ENCODE measurements at places on chromosomes 11 and 22. TPM values are rescaled to one million over a fixed set of nuclear protein-coding genes. Genes with fewer than 3 reads are reported as not detected.
A peak's percentile ranks its signal among the peaks of the same experiment; 100 is the strongest.

DNA sequence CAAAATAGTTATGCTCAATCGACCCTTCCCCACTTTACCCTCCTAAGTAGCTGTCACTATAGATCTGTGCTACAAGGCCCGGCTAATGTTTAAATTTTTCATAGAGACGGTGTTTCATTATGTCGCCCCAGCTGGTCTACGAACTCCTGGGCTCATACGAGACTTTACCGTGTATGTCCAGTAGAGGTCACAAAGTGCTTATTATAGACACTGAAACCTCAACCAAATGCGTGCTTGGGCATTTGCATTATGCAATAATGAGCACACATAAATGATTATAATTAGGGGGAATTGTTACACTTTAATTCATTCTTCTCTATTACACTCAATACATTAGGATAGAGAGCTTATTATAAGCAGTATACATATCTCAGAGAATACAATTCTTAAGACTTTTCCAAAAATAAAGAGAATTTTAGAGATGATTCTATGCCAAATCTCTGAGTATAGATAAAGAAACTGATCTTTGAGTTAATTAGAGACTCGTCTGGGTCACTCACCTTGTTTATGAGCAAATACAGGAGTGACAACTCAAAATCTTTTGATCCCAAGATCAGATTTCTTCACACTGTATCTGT, 12.5 kb upstream of the MRPL16 start:
- H3K4me1 ChIP-seq, result no peaks in the 10 kb centered on the region
- no peaks in the 10 kb centered on the region for H3K36me3 ChIP-seq
- no peak overlapping the region for H3K27ac ChIP-seq
- DNase-seq, result no peak

DNA sequence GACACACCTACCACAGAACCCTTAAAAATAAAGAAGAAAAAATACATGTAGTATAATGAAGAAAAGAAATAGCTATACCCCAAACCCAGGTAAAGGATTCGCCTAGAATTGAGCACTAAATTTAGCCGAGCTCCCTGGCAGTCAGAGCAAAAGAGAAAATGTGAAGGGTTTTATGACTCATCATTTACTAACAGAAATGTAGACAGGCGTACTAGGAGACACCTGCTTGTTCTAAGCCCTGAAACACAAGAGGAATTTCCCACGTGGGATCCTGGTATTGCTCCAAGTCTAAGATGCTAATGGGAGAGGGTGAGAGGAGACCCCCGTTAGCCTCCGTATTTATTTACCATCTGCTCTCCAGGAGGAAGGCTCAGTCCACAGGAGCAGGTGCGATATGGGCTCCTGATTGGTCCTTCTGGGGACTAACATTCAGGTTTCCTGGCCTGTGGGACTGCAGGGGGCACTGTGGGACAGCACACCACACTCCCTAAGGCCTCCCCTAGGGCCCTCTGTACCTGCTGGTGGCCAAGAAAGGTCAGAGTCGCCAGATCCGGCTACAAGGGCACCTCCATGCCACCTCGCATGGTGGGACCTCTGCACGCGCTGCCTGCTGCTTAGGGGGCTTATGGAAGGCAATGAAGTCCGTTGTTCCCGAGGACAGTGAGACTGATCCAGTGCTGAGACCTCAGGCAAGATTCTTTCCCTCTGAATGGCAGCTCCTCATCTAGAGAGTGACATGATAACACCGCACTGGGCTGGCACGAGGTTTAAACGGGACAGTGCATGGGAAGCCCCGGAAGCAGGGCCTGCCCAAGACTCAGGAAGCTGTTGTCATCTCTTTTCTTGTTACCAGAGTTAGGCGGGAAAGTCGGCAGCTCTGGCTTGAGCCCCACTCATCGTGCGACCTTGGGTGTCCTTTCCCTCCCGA, 25.8 kb downstream of the KCNC1 start:
- DNase-seq, result no peak
- H3K27me3 ChIP-seq, result no peaks in the 10 kb centered on the region
- H3K4me1 ChIP-seq, result no peaks in the 10 kb centered on the region
- H3K4me3 ChIP-seq, result no peak overlapping the region
- no peaks in the 10 kb centered on the region for H3K36me3 ChIP-seq

GRCh38 chr22:25362215-25362882, 142.9 kb downstream of the CRYBB2 start:
- H3K4me1 ChIP-seq, result no peaks in the 10 kb centered on the region
- no peak overlapping the region for H3K27ac ChIP-seq
- H3K4me3 ChIP-seq, result no peak overlapping the region
- no peaks in the 10 kb centered on the region for H3K27me3 ChIP-seq
- no peaks in the 10 kb centered on the region for H3K36me3 ChIP-seq

GRCh38 chr11:79220171-79220570, 220.7 kb downstream of the TENM4 start:
- H3K4me1 ChIP-seq, result no peaks in the 10 kb centered on the region
- no peaks in the 10 kb centered on the region for H3K36me3 ChIP-seq
- H3K27ac ChIP-seq, result no peak overlapping the region
- no peaks in the 10 kb centered on the region for H3K27me3 ChIP-seq
- no peak overlapping the region for H3K4me3 ChIP-seq

DNA sequence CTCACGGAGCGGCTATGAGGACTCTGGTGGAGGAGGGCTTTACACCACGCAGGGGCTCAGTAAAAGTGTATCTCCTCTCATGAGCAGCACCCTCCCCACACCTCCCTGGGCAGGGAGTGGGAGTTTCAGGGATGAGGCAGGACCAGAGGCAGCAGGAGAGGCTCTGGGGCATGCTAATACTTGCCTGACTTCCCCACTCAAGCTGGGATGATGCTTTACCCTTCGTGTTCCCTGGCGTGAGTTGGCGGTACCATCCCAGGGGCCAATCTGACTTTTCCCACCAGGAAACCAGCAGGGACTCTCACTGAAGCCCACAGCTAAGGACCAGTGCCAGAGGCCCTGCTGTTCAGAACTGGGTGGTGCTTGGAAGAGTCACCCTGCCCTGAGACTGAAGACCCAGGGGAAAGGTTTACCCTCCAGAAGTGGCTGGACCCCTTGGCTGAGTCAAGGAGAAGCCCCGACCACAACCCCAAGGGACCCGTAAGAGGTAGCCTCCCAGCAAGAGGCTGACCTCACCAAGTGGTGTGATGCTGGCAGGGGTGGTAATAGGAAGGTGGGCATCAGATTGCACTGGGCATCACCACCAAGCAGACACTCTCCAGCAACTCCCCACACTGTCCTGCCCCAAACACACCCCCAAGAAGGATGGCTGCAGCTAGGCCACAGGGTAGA, 65.6 kb downstream of the THAP12 start:
- H3K27ac ChIP-seq, result no peak overlapping the region
- H3K4me3 ChIP-seq, result no peak overlapping the region
- H3K36me3 ChIP-seq, result no peaks in the 10 kb centered on the region
- DNase-seq, result no peak
- H3K27me3 ChIP-seq, result no peaks in the 10 kb centered on the region

GRCh38 chr22:27937453-27937852, 18.4 kb upstream of the PITPNB start:
- no peaks in the 10 kb centered on the region for H3K36me3 ChIP-seq
- H3K27me3 ChIP-seq, result no peaks in the 10 kb centered on the region
- DNase-seq, result no peak
- no peak overlapping the region for H3K4me3 ChIP-seq
- no peak overlapping the region for H3K27ac ChIP-seq
- H3K4me1 ChIP-seq, result no peaks in the 10 kb centered on the region

GRCh38 chr11:102313238-102313940, 3.9 kb upstream of the BIRC3 start:
- H3K27me3 ChIP-seq, result no peaks in the 10 kb centered on the region
- H3K4me3 ChIP-seq, result peak overlapping the region; percentile 54
- peak overlapping the region; percentile 93 for H3K27ac ChIP-seq
- peaks cover 4% of the 10 kb centered on the region for H3K4me1 ChIP-seq

DNA sequence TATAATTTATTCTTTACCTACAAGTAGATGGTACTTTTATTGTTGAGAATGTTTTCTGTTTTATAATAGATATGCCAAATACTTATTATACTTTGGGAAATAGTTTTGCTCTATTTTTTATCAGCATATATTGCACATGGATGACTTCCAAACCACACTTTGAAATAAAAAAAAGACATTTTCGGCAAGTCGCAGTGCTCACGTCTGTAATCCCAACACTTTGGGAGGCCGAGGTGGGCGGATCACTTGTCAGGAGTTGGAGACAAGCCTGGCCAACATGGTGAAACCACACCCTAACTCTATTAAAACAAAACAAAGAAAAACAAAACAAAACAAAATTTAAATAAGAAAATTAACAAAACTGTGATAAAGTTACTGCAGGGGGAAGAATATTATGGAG, 983.9 kb upstream of the CNTN5 start:
- H3K36me3 ChIP-seq, result no peaks in the 10 kb centered on the region
- H3K4me3 ChIP-seq, result no peak overlapping the region
- DNase-seq, result no peak
- no peaks in the 10 kb centered on the region for H3K27me3 ChIP-seq
- no peaks in the 10 kb centered on the region for H3K4me1 ChIP-seq

GLYAT gene
- not detected for total RNA-seq

DNA sequence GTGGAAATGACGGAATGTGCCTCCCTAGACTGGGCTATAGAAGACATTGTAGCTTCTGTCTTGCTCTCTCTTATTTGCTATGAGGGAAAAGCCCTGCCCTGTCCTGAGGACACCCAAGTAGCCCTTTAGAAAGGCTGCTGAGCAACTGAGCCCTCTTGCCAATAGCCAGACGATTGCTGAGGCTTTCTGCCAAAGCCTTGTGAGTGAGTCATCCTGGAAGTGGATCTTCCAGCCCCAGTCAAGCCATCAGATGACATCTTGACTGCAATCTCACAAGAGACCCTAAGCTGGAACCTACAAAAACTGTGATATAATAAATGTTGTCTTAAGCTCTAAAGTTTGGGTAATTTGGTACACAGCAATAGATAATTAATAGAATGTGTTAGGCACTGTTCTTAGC, 3.9 kb upstream of the TRAF6 start:
- no peaks in the 10 kb centered on the region for H3K4me1 ChIP-seq
- DNase-seq, result no peak
- H3K4me3 ChIP-seq, result no peak overlapping the region
- H3K36me3 ChIP-seq, result no peaks in the 10 kb centered on the region
- H3K27me3 ChIP-seq, result no peaks in the 10 kb centered on the region

SCGB2A2 gene
- total RNA-seq, result not detected

GRCh38 chr11:100719362-100719761, 32.3 kb downstream of the ARHGAP42 start:
- no peaks in the 10 kb centered on the region for H3K36me3 ChIP-seq
- no peak overlapping the region for H3K27ac ChIP-seq
- H3K4me1 ChIP-seq, result no peaks in the 10 kb centered on the region
- no peak overlapping the region for H3K4me3 ChIP-seq

SLC5A1 gene
- total RNA-seq, result not detected

DNA sequence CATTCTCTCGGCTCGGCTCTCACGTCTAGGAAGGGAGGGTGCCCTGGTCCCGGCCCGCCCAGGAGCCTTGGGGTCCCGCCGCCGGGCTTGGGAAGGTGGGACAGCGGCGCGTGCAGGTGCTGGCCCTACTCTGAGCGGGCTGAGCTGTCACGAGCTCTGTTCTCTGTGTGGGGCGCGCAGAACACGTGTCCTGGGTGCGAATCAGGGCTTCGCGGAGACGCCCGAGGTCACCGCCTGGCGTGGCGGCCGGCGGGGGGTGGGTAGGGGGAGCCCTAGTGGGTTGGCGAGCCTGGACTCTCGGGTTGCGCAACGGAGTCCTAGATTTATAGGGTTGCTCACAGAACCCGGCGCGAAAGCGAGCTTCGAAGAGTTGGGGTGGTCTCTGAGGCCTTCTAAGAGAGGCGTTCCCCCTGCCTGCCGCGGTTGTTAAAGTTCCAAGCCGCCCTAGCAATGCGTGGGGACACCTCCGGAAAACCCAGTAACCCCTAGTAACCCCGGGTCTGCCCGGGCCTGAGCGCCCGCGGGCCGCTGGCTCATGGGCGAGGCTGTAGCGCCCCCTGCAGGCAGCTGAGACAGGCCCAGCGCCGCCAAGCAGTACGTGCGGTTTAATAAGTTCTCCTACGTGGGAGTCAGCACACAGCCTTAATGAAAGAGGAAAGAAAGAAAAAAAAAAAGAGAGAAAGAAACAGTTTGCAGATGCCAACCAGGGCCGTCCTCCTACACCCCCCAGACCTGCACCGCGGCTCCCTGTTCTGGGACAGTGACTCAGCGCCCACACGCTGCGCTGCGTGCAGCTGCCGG, 2.7 kb downstream of the ADM start:
- H3K4me1 ChIP-seq, result no peaks in the 10 kb centered on the region
- H3K36me3 ChIP-seq, result no peaks in the 10 kb centered on the region
- peak; percentile 94 for DNase-seq
- no peak overlapping the region for H3K27ac ChIP-seq
- H3K27me3 ChIP-seq, result no peaks in the 10 kb centered on the region

CDCA5 gene
- 0.81 TPM for total RNA-seq

SLC1A2 gene
- 1.5 TPM for total RNA-seq

ACAT1 gene
- total RNA-seq, result 70.5 TPM

GRCh38 chr22:42016111-42016510, 17.5 kb downstream of the WBP2NL start:
- H3K27ac ChIP-seq, result no peak overlapping the region
- H3K27me3 ChIP-seq, result no peaks in the 10 kb centered on the region
- no peaks in the 10 kb centered on the region for H3K4me1 ChIP-seq
- DNase-seq, result no peak

GRCh38 chr11:133579165-133580031, 47.1 kb upstream of the OPCML start:
- no peaks in the 10 kb centered on the region for H3K4me1 ChIP-seq
- no peak overlapping the region for H3K4me3 ChIP-seq
- no peaks in the 10 kb centered on the region for H3K36me3 ChIP-seq

DNA sequence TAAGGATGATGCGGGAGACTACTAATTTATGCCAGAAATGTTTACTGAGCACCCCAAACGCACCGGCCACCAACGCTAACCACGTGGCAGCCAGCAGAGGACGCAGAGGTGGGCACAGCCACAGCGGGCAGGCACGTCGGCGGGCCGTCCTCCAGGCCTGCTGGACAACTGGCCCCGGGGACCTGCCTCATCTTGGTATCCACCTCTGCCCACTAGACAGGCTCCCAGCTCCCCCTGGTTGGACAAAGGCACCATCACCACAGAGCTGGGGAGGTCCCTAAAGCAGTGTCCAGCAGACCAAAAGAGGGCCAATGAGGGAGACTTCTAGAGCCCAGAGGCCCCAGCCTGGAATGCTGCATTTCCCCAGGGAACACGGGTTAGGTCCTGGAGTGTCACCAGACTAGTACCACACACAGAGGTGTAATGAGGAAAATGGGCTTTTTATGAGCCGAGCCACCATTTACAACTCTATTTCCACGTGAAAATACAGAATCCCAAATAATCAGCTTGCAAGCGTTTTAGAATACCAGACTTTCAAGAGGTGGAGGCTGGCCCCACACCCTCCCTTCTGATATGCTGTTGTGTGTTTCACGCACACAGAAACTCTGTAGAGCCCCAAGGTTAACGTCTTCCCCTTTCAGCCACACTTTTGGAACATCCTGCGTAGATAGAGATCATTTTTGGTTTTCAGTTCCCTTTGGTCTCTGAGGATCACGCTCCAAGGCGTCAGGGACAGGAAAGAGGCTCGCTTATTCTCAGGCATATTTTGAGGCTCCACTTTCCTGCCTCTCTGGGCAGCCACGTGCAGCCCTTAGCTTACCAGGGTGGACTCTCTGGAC, 23.7 kb upstream of the BID start:
- H3K27ac ChIP-seq, result no peak overlapping the region
- H3K36me3 ChIP-seq, result no peaks in the 10 kb centered on the region
- H3K27me3 ChIP-seq, result no peaks in the 10 kb centered on the region
- H3K4me1 ChIP-seq, result no peaks in the 10 kb centered on the region

RFPL2 gene
- not detected for total RNA-seq

ELMOD1 gene
- 0.33 TPM for total RNA-seq

GRCh38 chr22:21569459-21570170, 2.1 kb downstream of the UBE2L3 start:
- H3K4me3 ChIP-seq, result no peak overlapping the region
- H3K36me3 ChIP-seq, result no peaks in the 10 kb centered on the region
- H3K27me3 ChIP-seq, result no peaks in the 10 kb centered on the region
- peaks cover 3% of the 10 kb centered on the region for H3K4me1 ChIP-seq
- no peak overlapping the region for H3K27ac ChIP-seq

RGL4 gene
- 1.2 TPM for total RNA-seq
